G401 (cell line): ENCODE measurements at places on chromosomes 5 and 9. TPM values are rescaled to one million over a fixed set of nuclear protein-coding genes. Genes with fewer than 3 reads are reported as not detected.

ARHGEF37 gene
- not detected in 2 replicates for total RNA-seq

ADAMTS12 gene
- not detected in 2 replicates for total RNA-seq

SEMA4D gene
- 2.2 and 2.3 TPM in 2 replicates for total RNA-seq

CCL28 gene
- total RNA-seq: not detected in 2 replicates

CORO2A gene
- total RNA-seq: 8.0 and 9.3 TPM in 2 replicates

DIRAS2 gene
- total RNA-seq: not detected in 2 replicates

ADGRV1 gene
- not detected in 2 replicates for total RNA-seq

EIF4E1B gene
- total RNA-seq: not detected in 2 replicates

ACOT12 gene
- not detected in 2 replicates for total RNA-seq

GRCh38 chr5:29263915-29264351 lies 1929.6 kb upstream of the CDH6 start:
- DNase-seq: no peak

GRCh38 chr5:125719681-125720347 lies 703.4 kb upstream of the GRAMD2B start:
- DNase-seq: peak; percentile 28

- DNase-seq: no peak
Measured at GRCh38 chr9:136251264-136252115, 5.9 kb upstream of the QSOX2 start.

- no peak for DNase-seq
Measured at GRCh38 chr9:3331801-3332200, 194.0 kb downstream of the RFX3 start.

- no peak for DNase-seq
Measured at GRCh38 chr9:37876376-37876775, 27.6 kb downstream of the SLC25A51 start.

DNA sequence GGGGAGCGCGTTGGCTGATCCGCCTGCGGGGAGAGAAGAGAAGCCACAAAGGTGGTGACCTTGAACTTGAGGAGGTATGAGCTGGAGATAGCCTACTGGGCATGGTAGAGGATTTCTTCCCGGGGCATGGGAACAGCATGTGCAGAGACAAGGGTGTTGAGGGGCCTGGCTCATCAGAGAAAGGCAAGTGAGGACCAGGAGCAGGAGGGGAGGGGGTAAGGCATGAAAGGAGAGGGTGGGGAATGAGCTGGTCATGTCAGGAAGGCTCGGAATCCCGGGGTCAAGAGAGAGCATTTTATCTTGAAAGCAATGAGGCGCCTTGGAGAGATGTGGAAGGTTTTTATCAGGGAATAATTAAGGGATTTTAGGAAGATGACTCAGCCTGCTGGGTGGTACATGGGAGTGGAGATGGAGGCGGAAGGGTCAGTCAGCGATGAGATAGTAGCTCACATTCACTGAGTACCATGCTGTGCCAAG lies 121.1 kb downstream of the LHX2 start:
- no peak for DNase-seq

GRCh38 chr9:19720377-19720776 lies 68.5 kb downstream of the SLC24A2 start:
- no peak for DNase-seq

GRCh38 chr5:2752821-2753439 lies 1.5 kb upstream of the IRX2 start:
- no peak for DNase-seq

GRCh38 chr5:850511-851006 lies at the start of gene ZDHHC11:
TSS of gene ZDHHC11 (minus strand) at chr5:850986. CDS start at chr5:850602, 384 bp downstream.
- DNase-seq: peak; percentile 41

GRCh38 chr9:71885467-71885866 lies 25.5 kb downstream of the ABHD17B start:
- DNase-seq: no peak

- DNase-seq: no peak
Measured at GRCh38 chr5:178306430-178307225, 74.0 kb upstream of the PHYKPL start.

GRCh38 chr5:105238561-105238960 lies 1676.0 kb upstream of the NUDT12 start:
- DNase-seq: no peak

GRCh38 chr5:124741711-124742496 lies 4.5 kb downstream of the ZNF608 start:
- DNase-seq: peak; percentile 84

DNA sequence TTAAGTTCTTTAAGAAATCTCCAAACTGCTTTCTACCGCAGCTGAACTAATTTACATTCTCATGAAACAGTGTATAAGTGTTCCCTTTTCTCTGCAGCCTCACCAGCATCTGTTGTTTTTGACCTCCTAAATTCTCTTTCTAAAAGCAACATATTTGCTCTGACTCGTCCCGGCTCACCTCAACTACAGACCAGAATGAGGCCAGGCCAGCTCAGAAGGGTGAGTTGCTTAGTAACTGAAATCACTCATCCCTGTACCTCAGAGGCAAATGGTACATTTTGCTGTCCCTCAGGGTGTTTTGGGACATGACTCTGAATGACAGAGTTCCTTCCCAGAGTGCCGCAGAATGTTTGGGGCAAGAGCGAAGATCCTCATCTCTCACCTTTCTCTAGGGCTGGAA lies 127.5 kb downstream of the FRMD3 start:
- DNase-seq: no peak

DNA sequence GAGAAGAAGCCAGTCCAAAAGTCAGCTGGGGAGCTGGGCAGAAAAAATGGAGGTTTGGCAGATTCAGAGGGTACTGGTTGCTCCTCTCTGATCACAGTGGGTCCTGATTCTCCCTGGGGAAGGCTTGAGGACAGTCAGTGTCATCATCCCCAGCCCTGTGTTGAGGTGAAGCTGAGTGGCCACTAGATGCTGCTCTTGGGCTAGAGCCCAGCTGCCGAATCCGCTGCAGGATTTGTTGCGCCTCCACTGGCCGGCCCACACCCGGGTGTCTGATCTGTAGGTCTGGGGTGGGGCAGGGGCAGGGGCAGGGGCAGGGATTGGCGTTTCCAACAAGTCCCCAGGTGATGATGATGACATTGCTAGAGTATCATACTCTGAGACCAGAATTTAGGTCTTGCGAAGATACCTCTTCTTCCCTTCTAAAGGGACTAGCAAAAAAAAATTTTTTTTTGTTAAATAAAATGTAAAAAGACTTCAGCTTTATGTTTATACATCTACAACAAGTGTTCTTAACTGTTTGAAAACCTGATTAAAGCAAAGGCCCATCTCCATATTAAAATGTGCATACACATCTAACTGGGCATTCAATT lies 106.8 kb downstream of the PDE6A start:
- peak; percentile 89 for DNase-seq

DNA sequence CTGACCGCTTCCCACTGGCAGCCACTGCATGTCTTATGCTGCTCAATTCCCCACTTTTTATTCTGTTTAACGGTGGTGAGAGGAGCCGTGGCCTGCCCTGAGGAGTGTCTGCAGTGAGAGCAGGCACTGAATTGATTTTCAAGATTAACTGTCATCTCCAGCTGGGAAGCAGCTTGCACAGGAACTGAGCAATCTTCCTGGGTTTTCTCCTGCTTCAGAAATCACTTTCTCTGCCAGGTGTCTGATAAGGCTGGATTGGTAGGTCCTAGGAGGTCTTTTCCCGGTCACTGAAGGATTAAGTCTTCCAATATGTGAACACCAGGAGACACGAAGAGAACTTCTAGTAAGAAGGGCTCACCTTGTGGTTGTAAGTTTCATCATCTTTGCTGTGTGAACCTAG lies 181.1 kb upstream of the RAD23B start:
- DNase-seq: no peak

- no peak for DNase-seq
Measured at GRCh38 chr5:535846-536698, 11.8 kb upstream of the SLC9A3 start.

- DNase-seq: no peak
Measured at GRCh38 chr9:27193886-27194285, 84.9 kb downstream of the TEK start.

DNA sequence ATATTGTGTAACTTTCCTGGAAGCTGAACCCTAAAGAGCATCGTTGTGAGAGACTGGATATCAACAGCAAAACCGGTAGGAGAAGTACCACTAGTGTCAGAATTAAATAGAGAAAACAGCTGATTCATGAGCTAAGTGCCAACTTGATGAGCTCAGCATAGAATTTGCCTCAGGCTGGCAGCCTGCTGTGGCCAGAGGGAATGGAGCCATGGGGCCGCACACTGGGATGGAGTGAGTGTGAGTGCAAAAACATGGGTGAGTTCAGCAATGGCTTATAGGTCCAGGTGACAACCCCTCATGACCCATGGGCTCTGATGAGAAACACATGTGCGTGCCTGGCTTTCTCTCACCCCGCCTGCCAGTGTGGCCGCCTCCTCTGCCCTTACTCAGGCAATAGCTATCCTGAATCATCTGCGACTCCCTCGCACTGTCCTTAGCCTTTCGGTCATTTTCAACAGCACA lies 25.4 kb downstream of the ADAMTS16 start:
- peak; percentile 47 for DNase-seq

GRCh38 chr5:120604884-120605283 lies 140.8 kb downstream of the PRR16 start:
- no peak for DNase-seq

DNA sequence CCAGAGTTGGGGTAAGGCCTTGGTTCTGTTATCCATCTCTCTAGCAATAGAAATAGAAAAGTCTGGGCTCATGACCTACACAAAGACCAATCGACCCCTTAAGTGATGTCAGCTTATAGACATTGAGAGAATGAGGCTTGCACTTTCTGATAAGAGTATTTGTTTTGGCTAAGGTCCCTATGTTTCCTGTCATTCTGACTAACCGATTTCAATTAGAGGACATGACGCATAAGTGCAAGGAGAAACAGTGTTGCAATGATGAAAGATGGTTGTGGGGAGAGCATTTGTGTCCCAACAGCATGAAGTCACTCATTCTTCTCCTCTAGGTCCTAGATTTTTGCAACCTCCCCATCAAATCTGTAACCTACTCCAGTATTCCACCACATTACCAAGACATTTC lies 255.1 kb downstream of the MAT2B start:
- no peak for DNase-seq

- DNase-seq: no peak
Measured at GRCh38 chr9:105206821-105207699, 37.4 kb upstream of the SLC44A1 start.

- peak; percentile 94 for DNase-seq
Measured at GRCh38 chr5:16508730-16509531, 43.3 kb upstream of the ZNF622 start.

DNA sequence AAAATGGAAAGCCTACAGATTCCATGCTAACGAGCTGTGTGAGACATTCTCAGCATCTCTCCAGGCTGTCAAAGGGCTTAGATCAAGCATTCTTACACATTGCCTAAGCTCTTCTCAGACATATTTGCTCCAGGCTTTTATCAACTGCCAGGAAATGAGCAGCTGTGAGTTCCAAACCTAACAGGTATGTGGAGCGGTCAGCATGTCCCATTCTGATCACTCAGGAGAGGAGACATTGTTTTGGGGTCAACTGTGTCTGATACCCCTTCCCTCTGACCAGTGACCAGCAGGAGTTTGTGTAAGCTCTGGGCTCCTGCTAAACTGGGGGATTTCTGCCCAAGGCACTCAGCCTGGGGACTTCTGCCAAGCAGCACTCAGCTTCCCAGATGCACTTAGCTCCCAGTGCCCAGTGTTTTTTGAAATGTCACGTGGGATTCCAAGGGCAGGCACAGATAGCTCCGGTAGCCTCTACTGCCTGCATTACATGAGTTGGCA lies 229.1 kb downstream of the SEC61B start:
- DNase-seq: no peak

GRCh38 chr9:69199769-69200470 lies 25.8 kb downstream of the TJP2 start:
- DNase-seq: no peak

GRCh38 chr9:32292611-32293010 lies 91.8 kb upstream of the ACO1 start:
- no peak for DNase-seq

- no peak for DNase-seq
Measured at GRCh38 chr5:111968459-111968858, 211.5 kb upstream of the NREP start.

DNA sequence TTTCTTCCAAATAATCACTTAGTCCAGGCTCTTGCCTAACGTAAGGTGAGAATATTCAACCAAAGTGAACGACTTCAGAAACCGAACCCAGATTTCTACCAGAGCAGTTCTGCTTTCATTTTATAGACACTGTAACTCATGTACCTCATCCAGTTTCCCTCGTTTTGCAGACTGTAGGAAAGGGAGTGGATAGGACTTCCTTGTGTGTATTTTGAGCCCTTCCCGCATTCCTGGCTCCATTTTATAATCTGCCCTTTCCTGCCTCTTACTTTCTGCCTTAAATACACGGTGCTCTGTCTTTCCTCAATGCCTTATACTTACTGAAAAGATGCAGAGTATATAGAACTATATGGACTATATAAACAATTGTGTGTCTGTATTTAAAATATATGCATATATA lies 20.8 kb downstream of the MINAR2 start:
- DNase-seq: no peak

- no peak for DNase-seq
Measured at GRCh38 chr9:129556491-129557191, 64.3 kb downstream of the C9orf50 start.

DNA sequence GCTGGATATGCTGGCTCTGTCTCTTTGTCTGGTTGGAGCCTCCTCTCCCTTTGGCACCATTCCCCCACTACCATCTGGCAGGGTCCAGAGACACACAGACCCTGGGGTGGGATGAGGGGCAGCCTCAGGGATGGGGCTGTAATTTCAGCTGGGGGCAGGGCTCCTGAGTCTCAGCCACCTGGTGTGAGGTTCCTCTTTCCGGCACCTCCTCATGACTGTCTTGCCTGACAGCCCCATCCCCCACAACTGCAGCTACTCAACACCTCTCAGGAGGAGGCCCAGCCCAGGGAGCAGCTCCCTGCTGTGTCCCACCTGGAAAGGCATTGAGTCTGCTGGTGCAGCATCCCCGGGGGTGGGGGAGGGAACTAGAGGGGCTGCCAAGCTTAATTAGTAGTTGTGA lies 11.7 kb upstream of the RPS14 start:
- DNase-seq: no peak

DNA sequence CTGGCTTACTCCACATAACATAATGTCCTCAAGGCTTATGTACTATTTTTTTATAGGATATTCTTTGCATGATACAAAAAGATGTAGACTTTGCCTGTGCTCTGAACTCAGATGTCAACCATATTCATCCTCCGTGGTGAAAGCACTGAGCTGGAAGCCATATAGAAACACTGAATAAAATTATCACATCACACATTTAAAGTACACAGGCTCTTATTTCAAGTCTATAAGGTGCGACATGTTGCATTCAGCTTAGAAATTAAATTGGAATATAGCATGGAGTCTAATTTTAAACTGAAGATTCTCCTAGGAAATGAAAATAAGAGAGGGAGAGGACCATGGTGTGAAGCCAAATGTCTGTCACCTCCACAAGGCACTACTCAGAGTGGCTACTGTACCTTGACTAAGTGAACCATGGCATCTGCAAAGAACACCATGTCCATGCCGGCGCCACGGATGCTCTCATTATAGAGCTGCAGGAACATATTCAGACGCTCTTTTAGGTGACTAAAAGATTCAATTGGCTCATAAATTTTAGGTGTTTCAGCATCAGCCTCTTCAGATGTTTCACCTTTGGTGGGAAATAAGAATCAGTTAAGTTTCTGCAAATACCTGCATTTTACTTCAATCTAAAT lies 158.6 kb downstream of the DNAH5 start:
- DNase-seq: no peak

GRCh38 chr5:71887680-71888079 lies 168.6 kb downstream of the CARTPT start:
- DNase-seq: peak; percentile 51
